Kidney epithelial cell (primary cell): ENCODE measurements at places on chromosomes 11 and 22.

DNA sequence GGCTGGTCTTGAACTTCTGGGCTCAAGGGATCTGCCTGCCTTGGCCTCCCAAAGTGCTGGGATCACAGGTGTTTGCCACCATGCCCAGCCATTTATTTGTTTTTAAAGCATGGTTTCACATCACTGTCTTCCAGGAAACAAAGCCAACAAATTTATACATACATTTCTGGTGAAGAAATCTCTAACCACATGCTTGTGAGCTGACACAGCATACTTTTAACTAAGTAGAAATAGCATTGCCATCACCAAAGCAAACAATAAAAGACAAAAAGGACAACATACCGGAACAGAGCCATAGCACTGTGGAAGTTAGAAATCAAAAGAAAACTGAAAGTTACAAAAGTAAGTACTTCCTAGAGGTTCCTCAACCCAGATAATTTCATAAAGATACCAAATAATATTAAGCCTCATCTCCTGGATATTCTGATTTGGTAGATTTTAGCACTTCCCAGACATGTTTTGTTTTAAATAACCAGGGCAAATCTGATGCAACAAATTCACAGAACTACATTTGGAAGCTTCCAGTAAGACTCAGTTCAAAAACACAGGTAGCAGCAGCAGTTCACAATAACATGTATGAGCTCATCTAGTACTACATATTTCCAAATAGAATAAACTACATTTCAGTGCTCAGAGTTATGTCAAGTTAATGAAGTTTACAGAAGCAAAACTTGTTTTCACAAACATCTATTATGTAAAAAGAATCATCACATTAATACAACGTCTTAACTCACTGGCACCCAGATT lies 70.6 kb downstream of the RRAS2 start:
- DNase-seq = peak; percentile 72

- DNase-seq = no peak
These were observed 109.3 kb upstream of the BMAL1 start for GRCh38 chr11:13168271-13168670.

GRCh38 chr11:103051151-103051801 lies 40.7 kb downstream of the DCUN1D5 start:
- peak; percentile 50 for DNase-seq

- DNase-seq = no peak
These were observed 12.7 kb upstream of the CTSD start for GRCh38 chr11:1776331-1776851.

- no peak for DNase-seq
These were observed 15.0 kb upstream of the MOB2 start for GRCh38 chr11:1501421-1502167.
